ENCODE measurements at places on chromosomes 2 and 18. TPM values are rescaled to one million over a fixed set of nuclear protein-coding genes. Genes with fewer than 3 reads are reported as not detected.

NR4A2 gene
- total RNA-seq: 2.3 TPM

C1GALT1C1L gene
- total RNA-seq: 1.1 TPM

PPP1R1C gene
- total RNA-seq: 1.7 TPM

TSPYL6 gene
- not detected for total RNA-seq

TRIM43 gene
- total RNA-seq: 0.18 TPM

ITGA6 gene
- 121 TPM for total RNA-seq

NEB gene
- total RNA-seq: 313 TPM

PDCD1 gene
- total RNA-seq: 0.58 TPM

AFF3 gene
- 52.7 TPM for total RNA-seq

MROH2A gene
- 0.53 TPM for total RNA-seq

NEU4 gene
- 0.99 TPM for total RNA-seq

AOX1 gene
- 2.8 TPM for total RNA-seq

CCDC121 gene
- 6.2 TPM for total RNA-seq

LYG2 gene
- not detected for total RNA-seq
